ENCODE measurements at places on chromosomes 6 and 20.

DNA sequence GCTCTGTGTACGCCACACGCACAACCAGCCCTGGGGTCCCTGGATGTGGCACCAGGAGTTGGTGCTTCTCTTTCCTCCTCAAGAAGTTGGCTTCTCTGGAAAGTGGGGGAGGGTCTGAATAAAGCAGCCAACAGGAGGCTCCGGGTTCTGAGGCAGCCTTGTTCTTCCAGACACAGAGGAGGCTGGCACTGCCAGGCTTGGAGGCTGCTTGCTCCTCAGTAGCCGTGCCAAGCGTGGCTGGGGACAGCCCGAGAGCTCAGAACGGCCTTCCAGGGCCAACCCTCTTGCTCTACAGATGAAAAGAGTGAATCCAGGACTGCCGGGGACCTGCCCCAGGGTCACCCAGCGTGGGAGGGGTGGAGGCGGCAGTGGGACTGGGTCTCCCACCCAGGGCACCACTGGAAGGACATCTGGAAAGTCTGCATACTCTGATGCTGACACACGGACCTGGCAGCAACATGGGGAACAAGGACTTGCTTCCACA, 70.4 kb downstream of the SLC22A23 start:
- no peak for DNase-seq

GRCh38 chr6:109701774-109702173, 10.7 kb downstream of the FIG4 start:
- no peak for DNase-seq

DNA sequence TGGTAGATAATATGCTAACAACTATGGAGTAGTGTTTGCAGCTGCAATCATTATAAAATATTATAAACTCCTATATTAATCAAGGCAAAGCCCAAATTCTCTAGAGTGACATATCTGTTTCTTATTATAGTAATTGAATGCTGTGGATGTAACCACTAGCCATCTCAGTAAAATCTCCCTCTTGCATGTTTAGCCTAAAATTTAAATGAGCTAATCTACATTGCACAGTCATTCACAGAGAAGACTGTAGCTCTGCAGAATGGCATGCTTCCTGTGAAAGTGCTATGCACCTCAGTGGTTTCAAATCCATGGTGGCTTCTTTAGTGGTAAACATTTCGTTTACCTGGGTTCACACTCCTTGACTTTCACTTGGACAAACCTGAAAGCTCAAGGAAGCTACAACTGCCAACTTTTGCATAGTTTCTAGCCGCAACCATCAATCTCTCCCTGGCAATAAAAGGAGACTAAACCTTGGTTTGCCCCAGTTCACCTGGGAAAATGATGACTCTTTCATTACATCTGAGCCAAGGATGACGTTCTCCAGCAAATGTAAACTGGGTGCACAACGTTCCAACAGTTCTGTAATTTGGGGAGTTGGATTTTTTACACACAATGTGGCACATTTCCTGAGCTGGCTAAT, 47.2 kb downstream of the FILIP1 start:
- no peak for DNase-seq

- no peak for DNase-seq
Observed at GRCh38 chr6:66161546-66162108, 454.6 kb upstream of the EYS start.

DNA sequence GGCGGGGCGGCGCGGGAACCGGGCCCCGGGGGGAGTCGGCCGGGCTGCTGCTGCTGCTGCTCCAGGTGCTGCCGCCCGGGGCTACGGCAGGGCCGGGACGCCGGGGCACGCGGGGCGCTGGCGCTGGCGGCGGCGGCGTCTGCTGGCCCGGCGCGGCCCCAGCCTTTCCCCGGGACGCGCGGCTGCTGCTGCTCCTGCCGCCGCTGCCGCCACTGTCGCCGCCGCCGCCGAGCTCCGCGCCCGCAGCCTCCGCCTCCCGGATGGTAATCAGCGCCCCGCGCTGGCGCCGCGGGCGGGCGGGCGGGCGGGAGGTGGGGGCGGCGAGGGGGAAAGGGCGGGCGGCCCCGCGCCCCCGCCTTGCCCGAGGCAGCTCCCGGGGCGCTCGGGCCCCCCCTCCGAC, 306 bp downstream of the EBF4 start:
- no peak for DNase-seq

GRCh38 chr6:72776456-72776855, 154.6 kb downstream of the KCNQ5 start:
- DNase-seq = no peak

DNA sequence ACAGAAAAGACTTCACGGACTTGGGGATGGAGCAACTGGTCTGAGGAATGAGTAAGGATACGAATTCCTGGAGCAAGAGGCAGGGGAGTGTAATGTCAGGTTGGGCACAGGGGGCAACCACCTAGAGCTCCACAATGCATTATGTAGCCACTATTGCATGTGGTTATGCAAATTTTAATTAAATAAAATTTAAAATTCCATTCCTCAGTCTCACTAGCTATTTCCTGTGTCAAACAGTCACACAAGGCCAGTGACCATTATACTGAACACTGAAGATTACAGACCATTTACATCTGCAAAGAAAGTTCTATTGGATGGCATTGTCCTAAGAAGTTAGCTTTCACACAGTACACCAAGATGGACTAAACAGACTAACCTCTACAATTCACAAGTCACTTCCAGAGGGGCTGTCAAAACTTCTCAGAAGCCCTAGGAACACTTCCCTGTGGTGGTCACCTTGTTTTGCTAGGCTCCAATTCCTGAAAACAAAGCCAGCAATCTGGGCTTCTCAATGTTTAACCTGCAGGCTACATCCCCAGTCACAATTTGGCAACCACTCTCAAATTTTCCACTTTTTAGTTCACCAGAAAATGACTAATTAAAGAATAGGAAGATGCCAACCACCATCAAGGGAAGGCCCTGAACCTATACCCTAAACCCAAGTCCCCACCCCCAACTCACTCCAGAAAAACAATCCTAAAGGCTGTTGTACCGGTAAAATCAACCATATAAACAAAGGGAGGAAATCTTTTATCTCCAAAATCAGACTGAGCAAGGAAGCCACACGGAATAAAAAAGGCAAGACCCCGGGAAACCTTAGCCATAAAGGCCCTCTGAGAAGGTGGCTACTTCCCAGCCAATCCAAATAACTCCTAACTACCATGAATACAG, 34.2 kb upstream of the C20orf203 start:
- no peak for DNase-seq

Data from stimulated activated CD8-positive, alpha-beta memory T cell treated with anti-CD3 and anti-CD28 coated beads, Interleukin-2, amount 100 ng/mL, for 1 hour (primary cell).